EL (cell line): ENCODE measurements at places on chromosomes 16 and 17.

GRCh38 chr17:38900978-38901656, 24.3 kb upstream of the LASP1NB start:
- peak; percentile 99 for DNase-seq

DNA sequence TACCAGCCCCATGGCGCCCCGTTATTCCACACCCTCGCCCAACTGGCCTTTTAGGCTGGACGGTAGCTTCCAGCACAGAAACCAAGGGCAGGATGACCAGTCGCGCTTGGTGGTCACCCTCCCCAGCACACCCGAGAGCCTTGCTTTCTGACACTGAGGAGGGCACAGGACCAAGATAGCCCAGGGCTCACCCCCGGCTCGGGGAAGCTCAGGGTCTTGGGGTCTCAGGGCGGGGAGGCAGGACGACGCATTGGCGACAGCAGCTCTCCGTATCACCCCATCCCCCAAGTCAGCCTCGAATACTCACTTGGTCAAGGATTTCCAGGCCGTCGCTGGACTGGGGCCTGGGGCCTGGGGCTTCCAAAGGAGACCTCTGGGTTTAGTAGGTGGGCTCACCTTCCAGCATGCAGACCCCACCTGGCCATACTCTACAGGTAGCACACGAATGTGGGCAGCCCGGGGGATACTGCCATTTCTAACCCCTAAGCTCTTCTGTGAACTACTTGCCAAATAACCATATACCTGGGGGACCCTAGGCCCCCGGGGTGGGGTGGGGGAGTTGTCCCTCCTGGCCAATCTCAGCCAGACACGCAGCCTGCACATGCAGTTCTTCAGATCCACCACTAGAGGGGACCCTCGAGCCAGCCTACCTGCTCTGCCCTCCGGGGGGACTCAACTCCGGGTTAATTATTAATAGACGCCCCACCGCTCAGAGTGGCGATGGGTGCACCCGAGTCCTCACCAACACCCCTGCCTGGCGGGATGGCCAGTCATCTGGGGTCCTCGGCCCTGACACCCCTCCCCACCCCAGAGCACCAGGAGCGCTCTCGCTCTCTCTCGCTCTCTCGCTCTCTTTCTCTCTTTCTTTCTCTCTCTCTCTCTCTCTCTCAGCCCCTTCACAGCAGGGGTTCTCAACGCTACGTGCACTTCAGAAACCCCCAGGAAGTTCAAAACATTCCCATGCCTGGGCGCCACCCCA, 30.0 kb downstream of the TBC1D16 start:
- DNase-seq = peak; percentile 41

DNA sequence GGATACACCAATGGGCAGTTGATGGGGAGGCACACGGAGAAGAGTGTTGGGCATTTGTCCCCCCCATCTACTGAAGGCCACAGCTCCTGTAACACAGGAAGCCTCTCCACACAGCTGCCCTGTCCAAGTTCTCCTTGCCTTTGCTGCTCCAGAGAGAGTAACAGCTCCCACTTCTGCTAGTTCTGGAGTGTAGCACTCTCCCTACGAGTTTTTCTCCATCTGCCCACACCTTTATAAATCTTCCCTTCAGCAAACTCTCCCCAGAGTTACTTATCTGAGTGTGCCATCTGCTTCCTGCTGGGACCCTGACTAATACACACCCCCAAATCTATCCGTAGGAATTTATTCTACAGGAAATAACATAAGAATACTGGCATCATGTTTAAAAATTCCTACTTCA, 42.6 kb upstream of the ERN1 start:
- DNase-seq = no peak

DNA sequence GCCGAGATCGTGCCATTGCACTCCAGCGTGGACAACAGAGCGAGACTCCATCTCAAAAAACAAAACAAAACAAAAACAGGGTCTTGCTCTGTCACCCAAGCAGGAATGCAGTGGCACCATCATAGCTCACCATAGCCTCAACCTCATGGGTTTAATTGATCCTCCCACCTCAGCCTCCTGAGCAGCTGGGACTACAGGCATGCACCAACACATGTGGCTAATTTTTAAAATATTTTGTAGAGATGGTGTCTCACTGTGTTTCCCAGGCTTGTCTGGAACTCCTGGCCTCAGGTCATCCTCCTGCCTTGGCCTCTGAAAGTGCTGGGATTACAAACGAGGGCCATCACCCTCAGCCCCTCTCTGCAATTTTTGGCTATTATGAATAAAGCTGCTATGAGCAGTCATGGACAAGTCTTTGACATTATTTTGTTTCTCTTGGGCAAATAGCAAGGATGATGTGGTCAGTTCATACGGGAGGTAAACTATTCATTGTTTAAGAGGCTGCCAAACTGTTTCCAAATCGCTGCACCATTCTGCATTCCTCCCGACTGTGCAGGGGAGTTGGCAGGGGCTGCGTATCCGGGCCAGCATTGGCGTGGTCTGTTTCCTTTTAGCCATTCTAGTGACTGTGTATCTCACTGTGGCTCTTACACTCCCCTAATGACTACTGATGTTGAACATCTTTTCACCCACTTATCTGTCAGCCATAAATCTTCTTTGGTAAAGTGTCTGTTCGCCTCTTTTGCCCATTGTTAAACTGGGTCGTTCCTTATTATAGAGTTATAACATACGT, 21.1 kb downstream of the EIF4A3 start:
- peak; percentile 38 for DNase-seq

DNA sequence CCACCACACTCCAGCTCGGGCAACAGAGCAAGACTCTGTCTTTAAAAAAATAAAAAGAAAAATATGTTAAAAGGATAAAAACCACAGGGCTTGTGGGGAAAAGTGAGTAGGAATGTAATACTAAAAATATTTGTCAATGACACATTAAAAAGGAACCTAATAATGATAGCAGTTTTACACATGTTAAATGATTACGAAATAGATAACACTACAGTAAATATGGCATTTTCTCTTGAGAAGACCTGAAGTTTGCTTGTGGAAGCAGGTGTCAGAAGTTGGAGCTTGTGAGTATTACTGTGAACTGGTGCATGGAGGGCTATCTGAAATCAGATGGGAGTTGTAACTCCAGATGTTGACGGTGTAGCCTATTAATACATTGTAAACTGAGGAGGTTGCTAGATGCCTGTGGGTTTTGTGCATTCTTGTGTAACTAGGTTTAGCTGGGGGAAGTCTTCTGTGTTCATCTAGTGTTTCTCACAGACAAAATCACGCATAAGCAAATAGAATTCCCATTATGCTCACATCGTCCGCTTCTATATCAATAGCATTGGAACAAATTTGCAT, 44.2 kb upstream of the CLEC18A start:
- peak; percentile 83 for DNase-seq

DNA sequence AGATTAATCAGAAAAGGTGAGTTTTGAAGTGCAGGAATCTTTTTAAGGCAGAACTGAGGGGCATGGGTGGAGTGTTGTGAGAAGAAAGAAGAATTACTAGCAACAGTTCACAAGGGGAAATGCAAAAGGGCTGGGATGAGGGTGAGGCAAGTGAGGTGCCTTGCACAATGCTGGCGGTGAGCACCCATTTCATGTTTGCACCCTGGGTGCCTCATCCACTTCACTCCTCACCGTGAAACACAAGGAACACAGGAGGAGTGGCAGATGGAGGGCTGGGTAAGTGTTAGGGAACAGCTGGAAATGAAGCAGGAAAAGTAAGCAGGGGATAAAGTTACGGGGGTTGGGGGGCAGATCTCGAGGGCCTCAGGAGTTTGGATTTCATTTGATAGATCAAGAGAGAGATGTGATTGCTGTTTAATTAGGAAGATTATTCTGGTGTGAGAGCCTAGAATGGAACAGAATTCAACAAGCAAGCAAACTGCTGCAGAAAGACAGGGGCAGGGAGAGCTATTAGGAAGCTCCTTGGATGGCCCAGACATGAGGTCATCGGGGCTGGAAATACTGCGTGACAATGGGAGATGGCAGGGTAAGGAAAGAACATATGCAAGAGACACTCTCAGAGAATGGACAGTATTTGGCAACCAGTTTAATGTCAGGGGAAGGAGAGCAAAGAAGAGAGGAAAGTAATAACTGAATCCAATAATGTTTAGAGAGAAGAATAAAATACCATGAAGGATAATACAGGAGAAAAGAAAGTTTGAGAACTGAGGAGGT, 8.3 kb upstream of the HEATR6 start:
- DNase-seq = peak; percentile 83

- no peak for DNase-seq
These were observed 44.3 kb upstream of the CPNE2 start for GRCh38 chr16:57048095-57048494.

DNA sequence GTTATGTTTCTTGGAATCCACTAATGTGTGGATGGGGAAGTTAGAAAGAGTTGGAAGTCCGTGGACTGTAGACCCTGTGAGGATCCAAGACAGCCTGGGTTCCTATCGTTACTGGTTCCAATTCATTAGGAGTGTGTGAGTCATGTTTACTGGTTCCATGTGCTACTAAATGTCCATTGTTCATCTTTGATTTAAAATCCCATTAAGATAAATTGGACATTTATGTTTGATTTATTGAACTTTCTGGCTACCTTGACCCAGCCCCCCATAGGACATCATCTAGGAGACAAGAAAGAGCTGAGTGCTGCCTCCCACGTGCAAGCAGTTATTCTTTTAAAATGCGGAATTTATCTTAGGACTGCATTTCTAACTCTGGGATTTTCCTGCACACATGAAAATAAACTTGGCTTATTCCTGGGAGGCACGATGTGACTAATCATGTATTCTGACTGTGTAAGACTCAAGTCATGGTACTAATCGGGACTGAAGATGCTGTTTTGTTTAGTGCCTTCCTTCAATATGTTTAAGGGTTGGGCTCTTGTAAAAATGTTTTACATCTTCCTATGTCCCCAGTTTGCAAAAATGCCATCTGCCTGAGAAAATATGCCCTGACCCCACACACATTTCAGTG, 53.4 kb downstream of the RGS9 start:
- peak; percentile 68 for DNase-seq

DNA sequence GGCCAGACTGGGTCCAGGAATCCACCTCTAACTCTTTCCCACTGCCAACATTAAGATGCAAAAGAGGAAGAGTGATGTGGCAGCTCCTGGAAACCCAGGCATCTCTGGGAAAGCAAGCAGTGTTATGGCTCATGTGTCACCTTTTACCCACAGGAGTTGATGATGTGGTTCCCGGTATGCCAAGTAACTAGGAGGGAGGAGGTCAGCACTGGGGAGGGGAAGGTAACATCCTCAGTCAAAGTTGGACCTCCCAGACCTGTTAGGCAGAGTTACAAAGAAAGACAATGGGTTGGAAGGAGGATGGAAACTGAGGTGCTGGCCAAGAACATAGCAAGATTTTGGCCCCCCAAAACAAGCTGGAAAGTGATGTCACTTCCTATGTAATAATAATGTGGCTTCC, 11.4 kb downstream of the KRABD2 start:
- DNase-seq = peak; percentile 45

GRCh38 chr16:2090777-2091546, 43.2 kb downstream of the TSC2 start:
- peak; percentile 32 for DNase-seq

- DNase-seq = peak; percentile 71
These were observed 3.7 kb upstream of the ERN1 start for GRCh38 chr17:64133546-64134215.
